ENCODE measurements at places on chromosomes 16 and 17.

GRCh38 chr17:41724476-41725050, 9.9 kb downstream of the HAP1 start:
- no peak for DNase-seq

- no peak for DNase-seq
Measured at GRCh38 chr16:595094-595528, 5.2 kb downstream of the RAB40C start.

DNA sequence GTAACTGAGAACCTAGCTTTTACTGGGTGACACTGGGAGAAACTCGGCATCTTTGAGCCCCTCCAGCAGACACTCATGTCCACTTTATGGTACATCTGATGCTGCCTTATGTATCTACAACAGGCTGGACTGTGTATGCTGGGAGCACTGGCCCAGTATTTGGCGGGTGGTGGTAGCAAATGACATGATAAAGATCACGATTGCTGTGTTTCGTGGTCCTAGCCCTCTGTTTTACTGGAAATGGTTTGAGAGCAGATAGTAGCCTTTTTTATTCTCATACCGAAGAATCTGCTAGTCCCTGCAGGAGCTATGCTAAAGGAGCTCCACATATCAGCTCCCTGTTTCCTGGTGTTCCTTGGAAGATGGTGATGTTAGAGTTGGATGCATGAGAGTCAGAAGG, 150.3 kb downstream of the CCDC182 start:
- DNase-seq: no peak

GRCh38 chr16:57113042-57113453, 20.7 kb downstream of the CPNE2 start:
- DNase-seq: no peak

DNA sequence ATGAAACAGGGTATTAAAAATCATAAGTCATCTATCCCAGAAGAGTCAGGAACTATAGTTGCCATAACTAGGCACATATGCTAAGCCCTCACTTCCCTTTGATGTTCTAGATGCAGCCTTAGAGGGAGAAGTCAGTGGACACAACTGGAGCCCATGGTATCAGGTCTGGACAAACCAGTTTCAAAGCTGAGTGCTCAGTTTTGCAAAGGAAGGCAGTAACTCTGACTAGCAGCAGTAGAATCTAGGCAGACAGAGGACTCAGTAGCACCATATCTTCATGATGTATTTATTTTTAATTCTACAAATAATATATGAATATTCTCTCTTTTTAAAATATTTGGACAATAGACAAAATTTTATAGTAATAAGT, 11.7 kb upstream of the FAM20A start:
- DNase-seq: no peak

DNA sequence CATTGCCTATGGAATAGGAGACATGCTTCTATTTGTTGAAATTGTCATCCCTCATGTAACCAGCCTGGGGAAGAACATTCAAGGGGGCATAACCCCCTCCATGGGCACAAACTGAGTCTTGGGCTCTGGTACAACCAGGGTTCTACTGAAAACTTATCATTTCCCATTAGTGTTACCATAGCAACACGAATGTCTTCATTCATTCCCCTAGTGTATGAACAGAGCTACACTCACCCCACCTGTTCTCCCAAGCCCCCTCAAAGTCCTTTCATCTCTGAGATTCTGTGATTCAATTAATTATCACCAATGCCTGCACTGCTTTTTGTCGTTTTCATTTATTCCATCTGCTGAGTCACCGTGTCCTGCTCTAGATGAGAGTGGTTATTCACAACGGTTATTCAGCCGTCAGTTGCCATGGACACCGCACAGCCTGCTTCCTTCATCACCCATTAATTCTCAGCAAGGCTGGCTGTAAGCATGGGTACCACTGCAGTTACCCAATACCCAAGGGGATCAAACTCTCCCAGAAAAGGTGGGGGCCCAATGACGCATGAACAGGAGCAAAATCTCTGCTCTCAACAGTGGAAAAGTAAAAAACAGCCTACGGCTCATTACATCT, 1.6 kb upstream of the GAST start:
- no peak for DNase-seq

GRCh38 chr16:29730649-29731048, 15.1 kb downstream of the C16orf54 start:
- DNase-seq: no peak

DNA sequence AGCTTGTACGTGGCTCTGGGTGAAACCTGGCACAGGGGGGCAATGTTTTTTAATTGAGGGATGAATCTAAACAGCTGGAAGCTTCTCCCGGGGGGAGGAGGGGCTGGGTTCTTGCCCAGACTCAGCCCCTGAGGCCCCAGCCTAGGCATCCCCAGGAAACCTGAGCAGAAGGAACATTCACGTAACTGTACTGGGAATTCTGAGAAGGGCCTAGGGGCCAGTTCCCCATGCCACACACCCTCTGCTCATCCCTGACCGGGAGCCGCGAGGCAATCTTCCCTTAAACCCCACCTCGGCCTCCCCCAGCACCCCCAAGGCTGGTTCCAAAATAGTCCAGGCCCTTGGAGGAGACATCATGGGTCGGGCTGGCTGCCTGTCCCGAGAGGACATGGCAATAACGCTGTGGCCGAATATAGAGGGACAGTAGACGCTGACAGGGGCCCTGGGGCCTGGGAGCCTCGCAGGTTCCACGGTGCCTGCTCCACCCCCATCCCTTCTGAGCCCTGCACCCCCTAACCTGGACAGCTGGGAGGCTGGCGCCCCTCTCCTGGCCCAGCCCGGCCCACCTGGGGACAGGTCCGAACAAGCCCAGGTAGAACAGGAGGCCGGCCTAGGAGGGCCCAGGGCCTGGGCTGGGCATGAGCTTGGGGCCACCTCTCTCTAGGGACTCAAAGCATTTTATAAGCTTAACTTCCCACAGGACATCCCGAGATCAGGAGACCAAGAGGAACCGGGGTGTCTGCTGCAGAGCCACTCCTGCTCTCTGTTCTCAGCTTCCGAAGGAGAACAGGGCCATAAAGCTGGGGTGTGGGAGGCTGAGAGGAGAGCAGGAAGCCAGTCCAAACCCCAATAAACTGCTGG, 83.2 kb upstream of the TOB1 start:
- DNase-seq: no peak

DNA sequence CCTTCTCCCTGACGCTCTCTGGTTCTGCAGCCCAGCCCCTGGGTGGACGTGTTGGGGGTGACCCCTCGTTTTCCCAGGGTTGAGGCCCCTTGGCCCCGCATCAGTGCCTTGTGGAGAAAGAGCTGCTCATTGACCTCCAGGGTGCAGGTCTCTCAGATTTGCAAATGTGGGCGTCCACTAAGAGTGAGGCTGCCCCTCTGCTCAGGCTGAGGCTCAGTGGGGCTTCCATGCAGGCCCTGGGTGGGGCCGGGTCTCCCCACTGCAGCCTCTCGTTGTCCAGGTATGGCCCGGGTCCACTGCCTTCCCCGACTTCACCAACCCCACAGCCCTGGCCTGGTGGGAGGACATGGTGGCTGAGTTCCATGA, 9.0 kb downstream of the GAA start:
- no peak for DNase-seq

GRCh38 chr17:64653985-64654355, 8.1 kb downstream of the SMURF2 start:
- DNase-seq: no peak

GRCh38 chr16:65908568-65908967, 457.9 kb upstream of the CDH5 start:
- no peak for DNase-seq

- no peak for DNase-seq
Measured at GRCh38 chr17:40724656-40725055, 21.1 kb upstream of the KRT24 start.

GRCh38 chr16:71882505-71883167, 1.3 kb downstream of the ZNF821 start:
- DNase-seq: peak; percentile 60

- DNase-seq: no peak
Measured at GRCh38 chr16:54062361-54063278, 224.0 kb downstream of the IRX3 start.

DNA sequence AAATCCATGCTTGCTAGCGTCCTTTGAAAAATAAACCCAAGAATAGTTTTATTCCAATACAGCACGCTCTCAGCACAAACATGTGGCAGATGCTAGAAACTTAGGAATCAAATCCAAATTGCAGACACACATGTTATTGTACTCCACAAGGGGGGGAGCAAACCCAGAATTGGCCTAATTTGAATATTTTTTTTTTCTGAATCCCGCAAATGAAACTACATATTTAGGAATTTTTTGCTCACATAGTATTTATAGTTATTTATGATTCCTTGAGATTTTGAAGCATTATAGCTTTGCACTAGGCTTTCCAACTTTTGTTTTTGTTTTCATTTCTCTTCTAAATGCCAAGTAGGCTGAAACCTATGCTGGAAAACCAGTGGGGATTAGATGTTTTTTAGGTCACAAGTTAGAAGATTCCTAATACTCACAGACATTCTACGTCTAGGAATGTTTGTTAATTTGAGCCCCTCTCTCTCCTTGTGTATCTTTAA, 59.3 kb upstream of the CDH11 start:
- DNase-seq: peak; percentile 43

- DNase-seq: no peak
Measured at GRCh38 chr17:34377078-34377823, 14.2 kb upstream of the CCL1 start.

GRCh38 chr17:72223866-72224291, 103.1 kb downstream of the SOX9 start:
- DNase-seq: no peak

DNA sequence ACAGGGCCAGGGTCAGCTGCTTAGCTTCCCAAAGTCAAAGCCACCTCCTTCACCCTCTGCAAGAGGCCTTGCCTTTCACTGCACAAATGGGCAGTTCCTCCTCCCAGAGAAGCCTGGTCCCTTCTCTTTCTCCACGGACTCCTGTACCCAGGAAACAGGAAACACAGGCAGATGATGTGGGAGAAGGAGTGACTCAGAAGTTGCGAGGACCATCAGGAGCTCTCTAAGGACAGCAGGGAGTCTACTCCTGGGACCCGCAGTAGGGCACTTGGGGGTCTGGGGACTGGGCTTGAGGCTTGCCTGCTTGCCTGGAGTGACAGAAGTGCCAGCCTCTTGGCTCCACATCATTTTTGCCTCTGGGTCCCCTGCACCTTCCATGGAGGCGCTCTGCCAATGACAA, 47.4 kb upstream of the KSR1 start:
- DNase-seq: peak; percentile 15

GRCh38 chr17:42153919-42154742, 658 bp downstream of the RAB5C start:
- DNase-seq: no peak

DNA sequence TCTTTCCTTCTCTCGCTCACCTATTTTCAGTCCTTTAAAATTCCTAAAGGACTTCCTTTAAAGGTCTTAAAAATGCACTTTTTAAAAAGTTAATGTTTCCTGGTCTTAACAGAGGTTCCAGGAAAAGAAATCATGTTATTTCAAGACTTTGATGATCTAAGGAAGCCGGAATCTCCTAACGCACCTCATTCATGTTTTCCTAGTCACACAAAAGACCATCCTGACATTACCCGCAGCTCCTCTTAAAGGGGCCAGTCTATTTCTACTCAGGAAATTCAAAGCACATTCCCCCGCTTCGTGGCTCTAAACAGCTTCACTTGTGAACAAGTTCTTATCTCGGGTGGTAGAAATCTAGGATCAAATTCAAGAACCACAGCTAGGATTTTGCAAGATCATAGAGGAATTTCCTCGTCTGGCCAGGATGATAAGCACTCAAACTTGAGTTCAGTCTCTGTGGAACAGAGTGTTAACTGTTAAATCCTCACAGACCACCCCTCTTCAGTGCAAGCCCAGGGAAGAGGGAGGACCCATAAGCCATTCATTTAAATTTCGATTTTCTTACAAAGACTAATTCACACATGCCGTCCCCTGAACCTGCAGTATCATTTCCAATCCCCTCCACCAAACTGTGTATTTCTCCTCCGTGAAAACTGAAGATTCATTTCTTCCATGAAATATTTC, 137.1 kb upstream of the AXIN2 start:
- DNase-seq: no peak

DNA sequence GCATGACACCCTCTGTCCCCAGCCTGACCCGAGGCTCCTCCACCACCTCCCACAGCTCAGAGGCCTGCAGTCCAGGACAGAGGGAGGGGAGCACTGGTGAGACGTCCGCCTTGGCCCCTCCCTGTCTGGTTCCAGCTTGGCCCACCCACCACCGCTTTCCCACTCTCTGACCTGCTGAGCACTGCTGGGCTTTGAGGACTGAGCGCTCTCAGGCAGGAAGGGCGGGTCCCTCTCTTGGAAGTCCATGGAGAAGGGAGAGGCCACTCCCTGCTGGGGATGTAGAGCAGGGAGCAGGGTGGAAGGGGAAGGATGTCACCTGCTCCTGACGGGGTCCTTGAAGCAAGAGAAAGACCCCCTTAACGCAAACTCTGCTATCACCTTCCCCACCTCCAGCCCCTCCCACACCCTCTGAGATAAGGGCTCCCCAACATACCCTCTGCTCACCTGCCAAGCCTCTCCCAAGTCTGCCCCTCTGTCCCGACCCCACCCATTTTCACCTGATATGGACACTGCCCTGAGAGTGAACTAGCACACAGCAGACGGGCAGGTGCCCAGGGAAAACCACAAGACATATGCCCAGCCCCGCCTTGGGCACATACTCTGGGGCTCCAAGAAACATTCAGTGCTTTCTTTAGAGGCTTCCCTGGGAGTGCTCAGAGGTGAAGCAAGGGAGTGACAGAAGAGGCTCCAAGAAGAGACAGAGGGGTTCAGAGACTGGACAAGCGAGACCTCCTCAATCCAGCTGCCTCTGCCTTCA, 1.4 kb downstream of the OSBPL7 start:
- DNase-seq: no peak

- DNase-seq: no peak
Measured at GRCh38 chr17:76867578-76868175, 527 bp upstream of the MGAT5B start.

GRCh38 chr17:43051969-43052368, 26.9 kb downstream of the RND2 start:
- no peak for DNase-seq

DNA sequence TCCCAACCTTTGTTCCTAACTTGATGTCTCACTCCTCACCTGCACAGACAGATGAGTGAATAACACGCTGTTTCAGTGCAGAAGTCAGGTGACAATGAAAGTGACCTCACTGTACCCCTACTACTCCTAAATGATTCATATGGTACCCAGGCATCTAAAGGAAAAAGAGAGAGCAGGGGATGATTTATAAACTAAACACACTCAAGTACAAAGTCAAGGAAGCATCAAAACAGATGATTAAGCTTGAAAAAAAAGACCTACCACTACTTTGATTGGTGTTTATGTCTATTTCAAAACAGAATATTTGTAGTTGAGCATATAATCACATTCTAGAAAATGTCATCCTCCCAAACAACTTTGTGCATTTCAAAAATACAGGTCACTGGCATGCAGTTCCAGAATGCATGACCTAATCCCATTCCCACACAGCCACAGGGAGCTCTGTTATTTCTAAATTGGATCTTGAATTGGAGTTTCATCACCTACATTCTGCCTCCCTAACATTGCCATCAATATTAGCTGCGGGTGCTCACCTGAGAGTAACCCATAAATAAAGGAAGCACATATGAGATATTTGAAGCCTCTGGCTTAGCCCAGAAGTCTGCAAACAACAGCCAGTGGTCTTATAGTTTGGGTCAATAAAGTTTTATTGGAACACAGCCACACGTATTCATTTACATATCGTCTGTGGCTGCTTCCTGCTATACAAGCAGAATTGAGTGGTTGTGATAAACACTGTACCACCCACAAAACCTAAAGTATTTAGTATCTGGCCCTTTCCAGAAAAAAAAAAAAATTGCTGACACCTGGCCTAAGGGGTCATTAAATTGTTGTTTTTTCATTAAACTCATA, 14.0 kb downstream of the HS3ST3A1 start:
- no peak for DNase-seq
